HT1080 (cell line): ENCODE measurements at places on chromosomes 4 and X.

DNA sequence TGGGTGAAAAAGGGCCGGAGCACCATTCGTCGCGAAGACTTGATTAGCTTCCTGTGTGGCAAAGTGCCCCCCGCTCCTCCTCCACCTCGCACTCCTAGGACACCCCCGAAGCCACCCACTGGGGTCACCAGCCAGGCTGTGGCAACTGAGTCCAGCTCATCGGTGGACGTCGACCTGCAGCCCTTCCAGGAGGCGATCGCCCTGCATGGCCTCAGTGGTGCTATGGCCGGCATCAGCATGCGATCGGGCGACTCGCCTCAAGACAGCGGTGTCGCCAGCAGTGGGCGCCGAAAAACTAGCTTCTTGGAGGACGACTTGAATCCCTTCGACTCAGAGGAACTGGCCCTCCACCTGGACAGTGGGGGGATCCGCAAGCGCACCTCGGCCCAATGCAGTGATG is 126.8 kb upstream of the CXorf66 start:
- no peak for DNase-seq

DNA sequence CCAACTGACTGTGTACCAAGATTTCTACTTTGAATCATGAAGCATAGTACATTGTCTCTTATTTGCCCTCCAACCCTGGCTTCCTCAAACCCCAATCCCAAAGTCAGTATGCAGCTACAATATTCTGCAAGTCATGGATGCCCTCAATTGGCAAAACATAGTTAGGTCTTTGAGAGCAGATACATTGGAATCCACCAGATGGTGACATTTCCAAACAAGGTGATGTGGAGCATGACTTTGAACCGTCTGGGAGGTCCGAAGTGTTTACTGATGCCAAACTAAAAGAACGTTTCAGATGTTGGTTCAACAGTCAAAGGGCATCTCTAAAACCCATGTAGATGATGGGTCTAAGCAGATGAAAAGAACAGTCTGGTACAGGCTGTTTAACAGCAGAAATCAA is 43.7 kb upstream of the FRMD7 start:
- DNase-seq = no peak

- no peak for DNase-seq
These were observed 589 bp upstream of the NEUROG2 start for GRCh38 chr4:112516471-112517066.

DNA sequence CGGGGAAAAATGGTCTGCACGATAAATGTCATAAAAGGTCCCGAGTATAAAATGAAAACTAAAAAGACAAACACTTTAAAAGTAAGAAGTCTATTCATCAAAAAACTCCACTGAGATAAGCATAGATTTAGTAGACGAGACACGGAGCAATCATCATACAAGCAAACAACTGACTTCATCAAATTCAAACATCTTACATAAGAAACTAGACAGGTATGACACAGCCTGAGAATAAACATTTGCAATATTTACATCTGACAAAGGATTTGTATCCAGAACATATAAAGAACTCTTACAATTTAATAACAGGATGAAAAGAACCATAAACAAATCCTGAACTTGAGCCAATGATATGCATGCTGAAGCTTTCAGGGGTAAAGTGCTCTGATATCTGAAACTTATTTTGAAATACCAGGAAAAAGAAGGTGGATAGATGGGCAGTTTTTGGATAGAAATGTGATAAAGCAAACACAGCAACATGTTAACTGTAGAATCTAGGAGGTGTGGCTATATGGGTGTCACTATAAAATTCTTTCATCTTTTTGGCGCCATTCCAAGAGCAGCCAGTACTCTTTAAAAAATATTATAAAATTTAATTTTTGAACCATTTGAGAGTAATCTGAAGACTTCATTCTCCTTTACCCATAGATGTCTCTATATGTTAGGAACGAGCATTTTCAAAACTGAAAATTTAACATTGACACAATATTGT is 12.0 kb downstream of the MPP1 start:
- DNase-seq = no peak

DNA sequence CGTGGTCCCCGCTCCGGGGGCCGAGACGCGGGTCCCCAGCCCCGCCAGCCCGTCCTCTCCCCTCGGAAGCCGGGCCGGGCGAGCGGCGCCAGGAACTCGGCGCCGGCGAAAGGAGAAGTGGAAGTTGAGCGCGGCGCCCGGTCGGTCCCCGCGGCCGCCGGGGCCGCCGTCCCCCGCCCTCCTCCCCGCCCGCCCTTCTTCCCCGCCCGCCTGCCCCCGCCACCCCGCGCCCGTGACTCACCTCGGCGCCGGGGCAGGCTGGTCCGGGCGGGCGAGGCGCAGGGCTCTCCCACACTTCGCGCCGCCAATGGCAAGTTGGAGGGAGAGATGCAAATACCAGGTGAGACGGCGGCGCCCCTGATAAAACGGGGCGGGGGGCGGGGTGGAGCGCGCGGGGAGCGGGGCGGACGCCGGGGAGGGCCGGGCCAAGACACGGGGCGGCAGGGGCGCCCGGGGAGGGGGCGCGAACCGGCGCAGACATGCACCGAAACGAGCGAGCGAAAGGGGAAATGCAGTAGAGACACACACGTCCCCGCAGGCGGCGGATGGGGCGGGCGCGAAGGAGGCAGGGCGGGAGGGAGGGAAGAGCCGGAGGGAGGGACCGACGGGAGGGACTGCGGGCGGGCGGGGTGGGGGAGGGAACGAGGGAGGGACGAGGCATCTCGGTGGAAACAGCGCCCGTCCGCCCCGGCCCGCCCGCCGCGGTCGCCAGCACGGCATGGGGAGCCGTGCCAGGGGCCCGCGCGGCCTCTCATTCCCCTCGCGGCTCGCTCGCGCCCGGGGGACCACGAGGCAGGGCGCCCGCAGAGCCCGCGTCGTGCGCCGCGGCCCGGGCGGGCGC is at the start of gene ELF4:
TSS of gene ELF4 (minus strand) at position 119 of the 841 bp plus-strand sequence. CDS start 29,167 bp downstream, outside the sequence.
- DNase-seq = peak; percentile 44

GRCh38 chr4:139540161-139540560 is 15.9 kb downstream of the SETD7 start:
- DNase-seq = no peak

DNA sequence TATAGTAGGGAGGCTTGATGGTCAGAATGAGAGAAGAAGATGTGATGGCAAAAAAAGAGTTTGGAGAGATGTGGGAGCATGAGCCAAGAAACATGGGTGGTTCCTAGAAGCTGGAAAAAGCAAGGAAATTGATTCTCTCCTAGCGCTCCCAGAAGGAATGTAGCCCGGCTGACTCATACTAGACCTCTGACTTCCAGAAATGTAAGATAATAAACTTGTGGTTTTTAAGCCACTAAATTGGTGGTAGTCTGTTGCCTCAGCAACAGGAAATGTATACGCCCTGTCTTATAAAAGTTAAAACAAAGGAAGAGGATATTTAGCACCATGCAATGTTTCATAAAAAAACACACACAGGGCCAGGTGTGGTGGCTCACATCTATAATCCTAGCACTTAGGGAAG is 182.7 kb upstream of the PCDH7 start:
- DNase-seq = peak; percentile 94
